Stimulated activated CD8-positive, alpha-beta memory T cell treated with anti-CD3 and anti-CD28 coated beads, Interleukin-4, amount 100 ng/mL, for 24 hours (primary cell): ENCODE measurements at places on chromosomes 3 and 15.

DNA sequence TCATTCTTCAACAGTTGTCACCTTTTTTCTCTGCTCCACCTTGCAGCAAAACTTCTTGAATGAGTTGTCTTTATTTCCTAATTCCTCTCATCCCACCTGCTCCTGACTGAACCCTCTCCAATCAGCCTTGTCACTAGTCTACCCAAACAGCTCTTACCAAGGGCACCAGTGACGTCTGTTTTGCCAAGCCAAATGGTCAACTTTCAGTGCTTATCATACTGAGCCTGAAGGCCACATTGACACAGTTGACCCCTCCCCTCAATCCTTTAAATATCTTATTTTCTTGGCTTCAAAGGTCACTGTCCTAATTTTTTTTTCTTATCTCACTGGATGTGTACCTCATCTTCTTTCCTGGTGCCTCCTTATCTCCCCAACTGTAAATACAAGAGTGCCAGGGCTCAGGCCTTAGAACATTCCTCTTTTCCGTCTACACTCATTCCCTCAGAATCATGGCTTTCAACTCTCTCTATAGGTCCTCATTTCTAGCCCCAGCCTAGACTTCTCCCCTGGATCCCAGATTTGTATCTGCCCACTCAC lies 43.2 kb downstream of the CMTM8 start:
- DNase-seq, result no peak

DNA sequence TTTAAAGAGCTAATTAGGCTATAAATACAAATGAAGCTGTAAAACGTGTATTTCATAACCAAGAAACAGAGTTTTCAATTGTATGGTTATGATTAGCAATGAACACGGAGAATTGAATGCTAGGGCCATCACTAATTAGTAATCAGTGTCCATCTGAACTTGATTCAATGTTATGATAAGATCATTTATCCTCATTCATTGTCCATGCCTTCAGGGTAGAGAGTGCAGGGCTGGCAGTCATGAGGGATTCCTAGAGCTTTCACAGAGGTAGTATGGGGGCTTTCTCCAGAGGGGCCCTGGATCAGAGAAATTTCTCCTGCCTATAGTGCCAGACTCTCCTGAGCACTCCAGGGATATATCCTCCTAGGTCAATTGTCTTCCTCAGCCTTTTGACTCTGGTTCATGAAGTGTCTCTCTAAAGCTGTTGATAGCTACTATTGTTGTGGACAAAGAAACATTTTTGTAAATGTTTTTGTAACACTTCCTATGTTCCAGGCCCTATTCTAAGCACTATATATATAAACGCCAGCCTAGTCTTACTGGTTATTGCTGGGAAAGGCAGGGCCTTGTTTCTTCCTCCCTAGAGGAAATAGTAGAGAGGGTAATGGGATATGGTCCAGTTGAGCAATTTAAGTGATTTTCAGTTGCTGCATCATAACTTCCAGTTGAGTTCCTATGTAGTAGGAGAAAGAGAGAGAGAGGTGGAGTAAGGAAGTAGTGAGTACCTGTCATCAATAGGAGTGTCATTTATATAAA lies 249.0 kb downstream of the NFKBIZ start:
- no peak for DNase-seq

- no peak for DNase-seq
These were observed 422.2 kb upstream of the SGO1 start for GRCh38 chr3:20608054-20608738.

DNA sequence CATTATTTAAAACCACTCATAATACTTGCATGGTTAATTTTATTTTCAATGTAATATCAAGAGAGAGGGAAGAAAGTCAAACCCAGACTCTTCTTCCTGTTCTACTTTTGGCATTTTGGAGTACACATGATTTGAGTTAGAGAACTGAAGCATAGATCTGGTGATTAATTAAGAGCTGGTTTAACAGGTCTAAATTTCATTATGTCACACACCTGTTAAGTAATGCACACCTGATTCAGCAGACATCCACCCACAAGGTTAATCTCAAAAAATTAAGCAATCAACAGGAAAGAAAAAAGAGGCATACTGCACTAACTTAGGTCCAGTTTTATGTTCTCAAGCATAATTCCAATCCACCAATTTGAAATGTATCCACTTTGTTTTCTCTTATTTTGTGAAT lies 101.1 kb upstream of the ICE2 start:
- no peak for DNase-seq

DNA sequence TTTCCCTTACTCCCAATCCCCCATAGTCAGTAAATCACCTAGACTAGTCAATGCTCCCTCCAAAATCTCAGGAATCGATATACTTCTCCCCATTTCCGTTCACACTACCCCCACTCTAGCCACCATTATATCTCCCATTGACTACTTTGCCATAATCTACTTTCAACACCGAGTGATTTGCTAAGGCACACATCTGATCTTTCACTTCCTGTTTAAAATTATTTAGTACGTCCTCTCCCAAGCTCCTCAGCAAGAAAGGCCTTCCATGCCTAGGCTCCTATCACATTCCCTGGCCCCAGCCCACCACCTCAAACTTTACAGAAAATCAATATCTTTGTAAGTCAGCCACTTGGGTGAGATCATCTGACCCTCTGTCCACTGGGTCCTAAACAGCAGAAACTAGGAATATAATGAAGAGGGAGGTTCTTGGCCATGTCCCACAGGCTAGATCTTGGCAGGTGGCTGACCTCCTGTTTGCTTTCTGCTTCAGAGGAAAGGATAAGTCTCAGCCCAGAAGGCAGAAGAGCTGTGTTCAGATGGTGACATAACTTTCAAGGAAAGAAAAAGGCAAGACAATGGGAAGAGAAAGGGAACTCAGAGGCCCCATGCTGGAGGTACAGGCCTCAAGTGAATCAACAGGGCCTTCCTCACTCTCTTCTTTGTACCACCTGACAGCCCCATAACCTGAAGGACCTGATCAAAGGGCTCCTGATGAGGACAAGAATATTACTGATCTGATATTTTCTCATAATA lies 103.0 kb downstream of the RPL22L1 start:
- no peak for DNase-seq

DNA sequence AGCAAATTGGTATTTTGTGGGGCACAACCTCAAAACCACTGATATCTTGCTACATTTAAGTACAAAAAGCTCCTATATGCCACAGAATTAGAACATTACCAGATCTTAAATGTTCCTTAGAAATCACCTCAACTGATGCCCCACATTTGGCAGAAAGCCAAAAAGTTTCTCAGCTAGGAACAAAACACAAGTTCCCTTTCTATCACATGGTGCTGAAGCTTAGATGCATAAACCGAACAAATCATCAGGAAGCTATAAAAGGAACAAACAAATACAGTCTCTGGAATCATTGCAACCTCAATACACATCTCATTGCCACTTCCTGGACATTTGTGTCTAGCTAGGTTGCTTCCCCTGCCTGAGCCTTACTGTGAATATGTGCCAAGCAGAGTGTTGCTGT lies 492.6 kb downstream of the LPP start:
- no peak for DNase-seq

DNA sequence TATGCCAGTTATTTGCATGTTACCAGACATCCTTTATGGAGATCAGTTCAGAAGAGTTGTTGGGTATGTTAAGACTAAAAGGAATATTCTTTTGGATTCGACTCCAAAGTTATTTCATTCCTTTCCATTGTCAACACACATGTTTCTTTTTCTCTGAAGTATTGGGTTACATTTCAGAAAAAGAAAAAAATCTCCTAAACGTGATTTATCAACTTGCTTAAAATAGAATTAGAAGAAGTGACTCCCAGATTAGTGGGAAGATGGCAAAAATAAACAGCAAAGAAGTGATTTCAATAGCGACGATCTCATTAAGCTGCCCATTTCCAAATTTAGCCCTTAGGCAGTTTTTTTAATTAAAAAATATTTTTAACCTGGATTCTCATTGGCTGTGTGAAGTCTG lies 85.4 kb downstream of the TIGIT start:
- no peak for DNase-seq
